Mesothelial cell of epicardium (in vitro differentiated cells): ENCODE measurements at places on chromosomes 7 and 10.

- DNase-seq = no peak
Measured at GRCh38 chr10:6741541-6741941, 161.5 kb upstream of the PRKCQ start.

- no peak for DNase-seq
Measured at GRCh38 chr10:87862679-87863052, 667 bp downstream of the KLLN start.

- DNase-seq = no peak
Measured at GRCh38 chr10:48516911-48517310, 88.0 kb downstream of the ARHGAP22 start.

DNA sequence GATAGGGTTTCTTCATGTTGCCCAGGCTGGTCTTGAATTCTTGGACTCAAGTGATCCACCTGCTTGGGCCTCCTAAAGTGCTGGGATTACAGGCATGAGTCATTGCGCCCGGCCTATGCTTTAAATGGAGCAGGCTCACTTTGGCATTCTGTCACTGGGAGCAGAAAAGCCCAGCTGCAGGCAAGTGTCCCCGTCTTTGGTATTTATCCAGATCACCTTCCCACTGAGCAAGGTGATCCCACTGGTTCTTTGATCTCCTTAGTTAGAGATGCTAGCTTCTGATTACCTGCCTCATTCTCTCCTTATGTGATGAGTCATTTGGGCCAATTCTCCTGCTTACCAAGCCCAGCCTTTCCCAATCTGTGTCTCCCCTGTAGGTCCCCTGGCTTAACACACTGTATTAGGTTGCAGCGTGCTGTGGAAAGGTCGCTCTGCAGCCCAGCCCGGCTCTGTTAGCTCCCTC is 39.3 kb downstream of the SPDYE5 start:
- DNase-seq = no peak

DNA sequence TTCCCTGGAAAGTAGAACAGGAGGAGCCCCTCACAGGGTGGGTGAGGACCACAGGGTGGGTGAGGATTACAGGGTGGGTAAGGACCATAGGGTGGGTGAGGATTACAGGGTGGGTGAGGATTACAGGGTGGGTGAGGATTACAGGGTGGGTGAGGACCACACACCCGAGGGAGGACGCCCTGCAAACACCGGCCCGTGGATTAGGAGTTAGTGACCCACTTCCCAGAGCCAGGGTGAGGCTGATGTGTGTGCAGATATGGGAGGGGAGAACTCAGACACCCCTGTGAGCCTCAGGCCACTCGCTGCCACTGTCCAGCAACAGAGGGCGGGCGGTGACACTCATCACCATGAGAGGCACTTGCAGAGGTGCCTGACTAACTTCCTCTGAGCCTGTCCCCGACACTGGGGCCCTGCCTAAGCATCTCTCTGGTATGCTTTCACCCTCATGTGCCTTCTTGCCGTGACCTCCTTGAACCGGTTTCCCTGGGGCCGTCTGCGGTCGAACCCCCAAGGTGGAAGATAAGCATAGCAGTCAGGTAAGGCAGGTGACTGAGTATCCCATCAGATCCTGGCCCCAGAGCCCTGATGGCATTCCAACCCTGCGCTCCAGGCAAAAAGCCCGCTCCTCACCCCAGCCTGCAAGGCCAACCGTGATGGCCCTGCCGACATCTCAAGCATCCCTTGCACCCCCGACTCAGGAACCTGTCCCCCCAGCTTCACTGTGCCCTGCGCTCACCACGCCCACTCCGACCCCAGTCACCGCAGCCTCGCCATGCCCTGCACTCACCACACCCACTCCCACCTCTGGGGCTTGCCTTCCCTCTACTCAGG is 74.1 kb downstream of the FAM53B start:
- DNase-seq = no peak

- no peak for DNase-seq
Measured at GRCh38 chr7:41886262-41886900, 183.5 kb upstream of the INHBA start.

DNA sequence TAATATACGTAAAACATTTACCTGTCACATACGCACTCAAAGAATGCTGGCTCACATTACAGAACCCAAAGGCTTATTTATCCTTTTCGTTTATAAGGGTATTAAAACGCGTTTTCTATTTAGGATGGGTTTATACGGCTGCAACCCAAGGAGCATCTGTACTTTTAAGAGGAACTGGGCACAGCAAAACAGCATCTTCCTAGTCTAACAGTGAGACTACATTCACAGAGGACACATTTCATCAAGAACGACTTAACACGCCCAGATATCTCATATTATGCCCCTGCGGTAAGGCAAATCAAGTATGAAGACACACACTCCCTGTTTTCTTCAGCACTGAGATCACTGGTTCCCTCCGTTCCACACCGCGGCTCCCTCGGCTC is 533 bp upstream of the DMTF1 start:
- no peak for DNase-seq

- DNase-seq = no peak
Measured at GRCh38 chr7:151455690-151456089, 15.7 kb upstream of the CRYGN start.

- no peak for DNase-seq
Measured at GRCh38 chr7:159108941-159109652, 35.6 kb downstream of the VIPR2 start.

DNA sequence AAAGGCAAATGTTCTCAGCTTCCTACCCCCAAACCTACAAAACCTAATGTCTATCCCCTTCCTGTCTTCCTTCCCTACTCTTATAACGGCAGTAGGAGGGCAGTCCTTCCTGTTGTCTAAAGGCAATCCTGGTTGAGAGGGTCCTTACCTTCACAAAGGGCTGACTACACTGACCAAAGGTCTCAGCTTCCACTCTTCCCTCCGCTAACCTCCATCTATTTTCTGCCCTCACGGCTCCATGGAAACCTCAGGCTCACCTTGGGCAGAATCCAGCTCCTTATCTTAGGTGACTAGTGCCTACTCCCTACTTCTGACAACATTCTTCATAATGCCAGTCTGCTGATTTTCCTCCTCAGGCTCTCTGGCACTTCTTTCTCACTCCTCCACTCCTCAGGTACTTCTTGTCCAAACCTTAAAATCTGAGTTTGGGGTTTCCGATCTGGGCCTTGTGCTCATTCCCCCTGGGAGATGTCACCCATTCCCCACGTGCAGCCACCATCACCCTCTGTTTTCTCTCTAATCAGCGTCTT is 542 bp downstream of the FBXL13 start:
- no peak for DNase-seq
